ENCODE measurements at places on chromosomes 7 and 10.

DNA sequence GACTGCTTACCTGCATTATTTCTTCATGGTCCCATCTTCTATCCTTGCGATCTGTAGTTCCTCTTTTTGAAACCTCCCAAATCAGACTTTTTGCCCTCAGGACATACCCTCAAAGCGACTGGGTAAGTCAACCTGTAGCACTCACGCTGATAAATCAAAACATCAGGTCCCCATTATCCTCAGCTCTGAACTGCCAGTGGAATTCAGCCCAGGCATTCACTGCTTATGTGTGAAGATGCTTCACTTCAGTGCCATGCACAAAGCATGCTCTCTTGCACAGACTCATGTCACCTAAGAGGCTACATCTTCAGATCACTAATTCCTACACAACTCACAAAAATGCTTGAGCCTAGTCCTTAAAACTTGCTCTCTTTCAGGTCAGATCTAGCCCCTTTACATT, 283.6 kb upstream of the KLF6 start:
- no peak for DNase-seq

- no peak for DNase-seq
Observed at GRCh38 chr7:155178096-155178495, 108.0 kb downstream of the HTR5A start.

- DNase-seq: no peak
Observed at GRCh38 chr7:35657125-35657524, 37.8 kb downstream of the HERPUD2 start.

DNA sequence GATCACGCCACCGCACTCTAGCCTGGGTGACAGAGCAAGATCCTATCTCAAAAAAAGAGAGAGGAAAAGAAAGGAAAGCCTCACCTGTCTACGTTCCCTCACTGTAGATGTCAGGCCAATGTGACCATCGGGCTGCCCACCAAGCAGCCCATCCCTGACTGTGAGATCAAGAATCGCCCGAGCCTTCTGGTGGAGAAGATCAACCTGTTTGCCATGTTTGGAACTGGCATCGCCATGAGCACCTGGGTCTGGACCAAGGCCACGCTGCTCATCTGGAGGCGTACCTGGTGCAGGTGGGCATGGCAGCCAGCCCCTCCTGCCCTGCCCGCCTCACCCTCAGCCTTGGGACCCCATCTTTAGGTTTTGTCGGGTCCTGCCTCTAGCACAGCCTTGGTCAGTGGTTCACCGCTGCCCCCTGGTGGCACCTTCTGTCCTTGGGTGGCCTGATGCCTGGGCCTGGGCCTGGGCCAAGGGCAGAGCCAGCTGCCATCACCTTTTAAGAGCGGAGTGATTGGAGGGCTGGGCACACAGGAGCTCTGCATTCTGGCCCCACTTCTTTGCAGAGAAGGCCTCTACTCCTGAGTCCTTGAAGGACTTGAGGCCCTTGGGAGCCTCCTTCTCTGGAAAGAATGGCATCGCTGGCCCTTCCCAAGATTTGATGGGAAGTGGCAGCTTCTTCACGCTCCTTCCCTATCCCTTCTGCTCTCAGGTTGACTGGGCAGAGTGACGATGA, 14.4 kb upstream of the AHCYL2 start:
- peak; percentile 68 for DNase-seq

GRCh38 chr10:48299066-48299465, 7.4 kb upstream of the MAPK8 start:
- DNase-seq: no peak

GRCh38 chr7:157080111-157080730, 58.5 kb upstream of the UBE3C start:
- no peak for DNase-seq

- no peak for DNase-seq
Observed at GRCh38 chr10:108582387-108582786, 1340.9 kb downstream of the XPNPEP1 start.

DNA sequence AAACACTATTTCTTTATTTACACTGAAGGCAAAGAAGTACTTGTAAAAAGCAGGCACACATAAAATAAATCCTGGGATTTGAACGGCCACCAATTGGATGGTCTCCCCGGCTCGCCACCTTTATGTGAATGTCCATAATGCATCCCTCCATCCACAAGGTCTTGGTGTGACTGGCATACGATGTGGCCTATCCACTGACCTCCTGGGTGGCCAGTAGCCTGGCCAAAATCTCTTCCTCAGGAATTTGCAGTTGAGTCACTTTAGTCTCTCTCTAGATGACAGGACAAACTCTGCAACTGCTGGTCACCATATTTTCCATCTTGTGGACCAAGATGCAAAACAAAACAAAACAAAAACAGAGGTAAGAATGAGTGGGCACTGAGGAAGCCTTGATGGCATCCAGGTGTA, 39.1 kb downstream of the CDK1 start:
- no peak for DNase-seq

DNA sequence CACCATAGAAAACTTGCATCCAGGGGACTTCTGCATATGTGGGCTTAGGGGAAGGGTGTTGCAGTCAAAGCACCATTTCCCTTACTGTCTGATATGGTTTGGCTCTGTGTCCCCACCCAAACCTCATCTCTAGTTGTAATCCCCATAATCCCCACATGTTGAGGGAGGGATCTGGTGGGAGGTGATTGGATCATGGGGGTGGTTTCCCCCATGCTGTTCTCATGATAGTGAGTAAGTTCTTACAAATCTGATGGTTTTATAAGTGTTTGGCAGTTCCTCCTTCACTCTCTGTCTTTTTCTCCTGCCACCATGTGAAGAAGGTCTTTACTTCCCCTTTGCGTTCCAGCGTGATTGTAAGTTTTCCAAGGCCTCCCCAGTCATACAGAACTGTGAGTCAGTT, 177.4 kb downstream of the ADK start:
- no peak for DNase-seq

GRCh38 chr10:31912289-31912688, 16.3 kb downstream of the ARHGAP12 start:
- no peak for DNase-seq

DNA sequence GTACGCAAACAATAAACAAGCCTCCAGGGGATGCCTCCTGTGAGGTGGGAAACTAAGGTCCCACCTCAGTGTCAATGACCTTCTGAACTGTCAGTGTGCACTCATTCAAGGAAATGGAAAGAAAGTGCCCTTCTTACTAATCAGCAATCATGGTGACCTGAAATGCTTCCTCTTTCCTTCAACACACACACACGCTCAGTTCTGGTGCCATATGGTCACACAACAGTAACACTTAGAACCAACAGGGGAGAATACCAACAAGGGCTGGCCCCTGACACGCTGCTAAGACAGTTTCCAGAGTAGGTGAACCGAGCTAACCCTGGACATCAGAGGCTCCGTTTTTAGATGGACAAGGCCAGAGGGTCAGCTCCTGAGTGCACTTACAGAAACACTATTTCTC, 42.1 kb upstream of the EFCAB10 start:
- DNase-seq: no peak

GRCh38 chr10:79067241-79068202, 1.2 kb upstream of the ZMIZ1 start:
- DNase-seq: peak; percentile 82

GRCh38 chr7:100372256-100372655, 1.0 kb upstream of the PILRA start:
- DNase-seq: no peak

DNA sequence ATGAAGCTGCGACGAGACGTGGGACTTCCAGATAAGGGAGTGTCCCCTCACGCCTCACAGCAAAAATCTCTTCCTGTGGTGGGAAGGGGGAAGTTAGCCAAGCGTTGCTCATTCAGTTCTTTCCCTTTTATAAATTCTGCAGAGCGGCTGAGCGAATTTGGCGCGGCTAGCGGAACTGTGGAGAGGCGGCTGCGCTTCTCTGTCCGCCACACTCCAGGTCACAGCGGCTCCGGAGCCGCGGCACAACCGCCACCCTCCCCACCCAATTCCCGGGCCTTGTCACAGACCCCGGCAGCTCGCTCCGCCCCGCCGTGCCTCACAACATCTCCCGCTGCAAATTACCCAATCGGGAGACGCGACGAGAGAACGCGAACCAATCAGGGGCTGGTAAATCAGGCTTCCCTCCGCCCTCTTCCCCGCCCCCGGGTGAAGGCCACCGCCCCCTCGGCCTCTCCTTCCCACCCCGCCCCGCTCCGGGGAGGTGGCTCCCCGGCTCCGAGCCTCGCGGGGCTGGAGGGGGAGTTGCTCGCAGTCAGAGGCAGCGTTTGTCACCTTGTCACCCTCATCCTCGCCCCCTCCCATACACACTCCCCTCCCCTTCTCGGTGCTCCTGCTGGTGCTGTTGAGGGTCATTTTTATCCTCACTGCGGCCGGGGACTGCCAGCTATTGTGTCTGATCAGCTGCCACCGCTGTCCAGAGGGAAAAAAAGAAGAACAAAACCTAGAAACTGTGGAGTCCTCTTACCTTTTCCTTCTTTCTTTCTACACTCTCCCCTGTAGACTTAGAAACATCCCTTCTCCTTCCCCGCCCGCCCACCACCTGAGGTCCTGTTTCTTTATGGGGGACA, 918 bp upstream of the ARHGAP21 start:
- DNase-seq: peak; percentile 89

DNA sequence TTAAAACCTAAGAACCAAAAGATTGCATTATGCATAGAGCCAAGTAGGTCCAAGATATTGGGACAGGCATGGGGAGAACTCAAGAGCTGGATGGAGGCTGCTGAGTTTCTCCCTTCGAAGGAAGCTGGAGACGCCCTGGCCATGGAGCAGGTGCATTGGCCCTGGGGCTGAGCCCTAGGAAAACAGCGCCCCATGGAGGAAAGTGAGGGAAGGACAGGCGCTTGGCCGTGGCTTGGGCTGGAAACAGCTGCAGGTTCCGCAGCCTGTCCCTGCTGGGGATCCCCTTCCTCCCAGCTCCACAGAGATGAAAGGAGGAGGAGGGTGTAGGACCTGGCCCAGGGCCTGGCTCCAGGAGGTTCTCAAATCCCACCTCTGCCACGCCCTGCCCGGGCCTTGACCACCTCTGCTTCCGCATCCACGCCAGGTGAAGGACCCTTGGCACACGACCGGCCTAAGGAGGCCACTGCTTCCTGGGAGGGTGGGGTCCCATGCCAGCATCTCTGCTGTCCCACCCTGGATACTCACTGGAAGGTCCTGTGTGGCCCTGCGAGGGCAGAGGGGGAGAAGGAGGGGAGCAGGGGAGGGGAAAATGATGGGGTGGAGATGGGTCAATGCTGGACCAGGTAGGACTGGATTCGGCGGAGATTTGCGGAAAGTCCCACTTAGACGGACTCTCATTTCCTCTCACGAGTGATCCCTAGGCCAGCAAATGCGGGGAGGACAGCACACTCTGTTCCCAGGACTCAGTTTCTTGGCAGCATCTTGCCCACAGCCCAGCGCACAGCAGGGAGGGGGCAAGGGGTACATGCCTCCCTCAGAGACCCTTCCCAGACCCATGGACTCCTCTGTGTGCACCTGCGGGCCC, 258.6 kb upstream of the TCERG1L start:
- DNase-seq: no peak

GRCh38 chr10:96656198-96656577, 64.1 kb downstream of the PIK3AP1 start:
- no peak for DNase-seq

DNA sequence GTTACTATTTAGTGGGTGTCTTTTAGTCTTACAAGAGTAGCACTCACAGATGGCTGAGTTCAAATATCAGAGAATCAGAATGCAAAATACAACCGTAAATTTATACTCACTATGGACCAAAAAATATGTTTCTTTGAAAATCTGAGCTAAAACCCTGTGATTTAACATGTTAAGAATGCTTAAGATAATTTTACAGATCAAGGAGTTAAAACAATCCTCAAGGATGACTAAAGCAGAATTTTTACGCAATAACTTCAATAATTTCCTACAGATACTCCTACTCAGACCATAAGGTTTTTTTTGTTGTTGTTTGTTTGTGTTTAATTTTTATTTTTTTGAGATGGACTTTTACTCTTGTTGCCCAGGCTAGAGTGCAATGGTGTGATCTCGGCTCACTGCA, 47.9 kb upstream of the CCDC6 start:
- no peak for DNase-seq

DNA sequence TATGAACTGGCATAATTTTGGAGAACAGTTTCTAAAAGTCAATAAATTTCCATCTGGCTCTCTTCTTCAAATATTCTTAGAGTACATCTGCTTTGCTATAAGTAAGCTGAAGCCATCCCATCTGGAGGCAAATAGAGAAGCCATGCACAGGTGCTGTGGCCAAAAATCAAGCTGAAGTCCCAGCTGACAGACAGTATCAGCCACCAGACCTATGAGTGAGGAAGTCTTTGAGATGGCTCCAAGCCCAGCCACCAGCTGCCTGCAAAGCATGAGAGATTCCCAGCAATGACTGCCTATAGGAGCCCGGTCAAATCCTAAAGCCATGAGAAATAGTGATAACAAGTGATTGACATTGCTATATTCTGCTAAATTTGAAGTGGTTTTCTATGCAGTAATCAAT, 21.7 kb upstream of the PRSS58 start:
- DNase-seq: no peak

GRCh38 chr7:25389489-25390106, 161.3 kb upstream of the NPVF start:
- peak; percentile 91 for DNase-seq

DNA sequence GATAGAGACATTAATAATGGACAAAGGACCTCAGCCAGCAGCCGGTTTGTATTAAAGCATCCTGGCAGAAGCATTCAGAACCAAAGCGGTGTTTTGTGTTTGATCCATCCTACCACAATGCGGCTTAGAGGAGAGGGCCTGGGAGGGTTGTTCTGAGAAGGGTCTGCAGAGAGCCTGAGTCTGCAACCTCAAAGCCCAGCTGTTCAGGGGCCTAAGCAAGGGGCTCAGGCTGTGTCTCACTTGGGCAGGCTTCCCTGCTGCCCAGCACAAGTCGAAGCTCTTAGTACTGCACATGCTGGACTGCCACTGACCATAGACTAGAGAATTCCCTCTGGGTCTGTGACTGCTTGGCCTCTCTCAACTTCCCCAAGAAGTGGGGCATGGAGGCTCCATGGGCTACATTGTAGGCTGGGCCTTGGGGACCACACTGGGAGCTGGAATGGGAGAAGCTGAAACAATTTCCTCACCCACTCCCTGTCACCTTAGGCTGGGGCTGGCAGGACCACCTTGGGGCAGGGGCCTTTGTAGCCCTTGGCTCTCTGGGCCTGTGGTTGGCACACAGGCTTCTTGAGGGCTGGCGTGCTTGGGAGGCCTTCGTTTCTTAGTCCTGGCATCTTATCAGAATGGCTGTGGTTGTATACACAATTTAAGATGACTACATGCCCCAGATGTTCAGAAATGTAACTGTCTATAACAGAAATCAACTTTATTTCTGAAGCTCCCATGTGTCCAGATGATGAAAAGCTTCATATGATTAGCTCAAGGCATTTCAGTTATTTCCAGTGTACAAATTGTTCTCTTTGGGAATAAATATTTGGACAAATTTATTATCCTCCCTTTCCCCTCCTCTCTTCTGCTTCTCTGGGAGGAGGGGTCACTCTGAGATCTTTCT, 44.5 kb downstream of the LRRC18 start:
- no peak for DNase-seq

DNA sequence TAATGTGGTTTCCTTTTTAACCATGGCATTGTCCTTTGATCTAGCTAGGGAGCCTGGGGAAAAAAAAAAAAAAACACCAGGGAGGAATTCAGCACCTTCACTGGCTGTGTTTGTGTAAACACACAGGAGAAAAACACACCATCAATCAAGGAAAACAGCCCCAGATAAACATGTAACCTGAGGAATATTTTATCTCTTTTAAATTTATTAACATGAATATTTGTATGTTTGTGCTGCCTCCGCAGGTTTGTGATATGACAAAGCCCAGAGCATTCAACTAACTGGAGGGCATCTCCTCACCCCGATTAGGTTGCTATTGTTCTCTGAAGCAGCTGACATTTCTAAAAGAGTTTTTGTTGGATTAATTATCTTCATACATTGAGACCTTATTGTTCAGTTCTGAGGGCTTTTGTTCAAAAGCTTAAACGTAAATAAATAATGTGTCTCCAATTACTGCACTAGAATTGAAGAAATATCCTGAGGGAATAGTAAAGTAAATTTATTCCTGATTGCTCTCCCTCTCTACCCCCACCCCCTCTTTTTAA, 89.4 kb upstream of the SEMA3E start:
- peak; percentile 28 for DNase-seq
